ENCODE measurements at places on chromosomes 2 and 18.
A peak's percentile ranks its signal among the peaks of the same experiment; 100 is the strongest.

DNA sequence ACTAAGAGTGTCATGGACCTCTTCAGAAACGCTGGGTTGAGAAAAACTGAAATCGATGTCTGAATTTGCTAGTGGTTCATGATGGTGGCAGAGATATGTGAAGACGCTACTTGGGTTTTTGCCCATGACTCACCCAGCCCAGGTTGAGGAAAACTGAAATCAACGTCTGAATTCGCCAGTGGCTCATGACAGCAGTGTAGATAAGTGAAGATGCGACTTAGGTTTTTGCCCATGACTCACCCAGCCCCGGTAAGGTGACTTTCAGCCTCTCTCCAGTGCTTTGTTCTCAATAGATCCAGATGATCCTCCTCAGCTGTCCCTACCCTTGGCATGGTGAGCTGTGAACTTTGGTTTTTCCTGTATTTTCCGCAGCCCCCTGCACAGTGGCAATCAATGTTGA lies 105.3 kb upstream of the SIX3 start:
- DNase-seq: no peak

DNA sequence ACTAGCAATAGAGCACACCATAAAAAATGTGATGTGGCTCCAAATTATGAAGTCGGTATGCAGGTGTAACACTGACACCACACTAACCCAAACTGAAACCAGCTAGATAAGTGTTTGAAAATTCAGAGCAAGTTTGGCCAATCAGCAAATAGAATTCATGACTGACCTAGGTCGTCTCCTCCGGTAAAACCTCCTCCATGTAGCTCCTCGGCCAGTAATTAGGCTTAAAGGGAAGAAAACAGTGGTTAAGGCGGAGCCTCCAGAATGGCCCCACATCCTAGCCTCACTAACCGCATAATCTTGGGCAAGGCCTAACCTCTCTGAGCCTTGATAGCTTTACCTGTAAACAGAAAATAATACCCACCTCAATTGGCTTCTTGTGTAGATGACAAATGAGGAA lies 30.1 kb downstream of the C1D start:
- no peak for DNase-seq

- no peak for DNase-seq
These were observed 150.0 kb upstream of the ALKAL2 start for GRCh38 chr2:437756-438393.

- DNase-seq: no peak
These were observed 34.8 kb upstream of the SPATA3 start for GRCh38 chr2:230961091-230961491.

DNA sequence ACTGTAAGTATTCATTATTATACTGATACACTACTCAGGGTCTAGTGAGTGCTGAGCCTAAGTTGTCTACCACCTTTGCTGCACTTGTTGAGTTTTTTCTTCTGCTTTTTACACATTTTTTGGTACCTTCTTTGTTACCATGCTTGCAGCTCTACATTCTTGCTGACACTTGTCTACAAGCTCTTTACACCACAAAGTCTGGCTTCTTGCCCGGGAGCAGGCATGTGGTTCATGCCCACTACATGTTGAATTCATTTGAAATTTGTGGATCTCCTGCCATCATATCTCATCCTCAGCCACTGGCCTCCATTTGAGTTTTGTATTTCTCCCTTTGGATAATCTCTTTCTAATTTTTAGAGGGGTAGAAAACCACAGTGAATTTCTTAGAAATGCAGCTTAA lies 29.9 kb downstream of the IL18R1 start:
- DNase-seq: no peak

DNA sequence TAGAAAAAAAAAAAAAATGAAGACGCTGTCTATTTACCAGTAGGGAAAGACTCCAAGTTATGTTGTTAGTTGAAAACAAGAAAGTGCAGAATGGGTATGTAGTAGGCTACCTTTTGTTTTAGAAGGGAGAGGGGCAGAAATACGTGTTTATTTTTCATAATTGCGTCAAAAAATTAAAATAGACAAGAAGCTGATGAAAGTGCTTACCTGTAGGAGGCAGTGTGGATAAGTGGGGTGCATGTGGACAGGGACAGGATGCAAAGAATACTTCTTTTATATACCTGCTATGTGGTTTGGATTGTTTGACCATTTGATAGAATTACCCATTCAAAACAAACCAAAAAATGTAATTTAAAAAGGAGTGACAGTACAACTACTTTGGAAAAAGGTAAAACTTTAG lies 3.0 kb upstream of the GCG start:
- no peak for DNase-seq

GRCh38 chr2:156329031-156329926 lies 3.2 kb downstream of the NR4A2 start:
- DNase-seq: no peak

DNA sequence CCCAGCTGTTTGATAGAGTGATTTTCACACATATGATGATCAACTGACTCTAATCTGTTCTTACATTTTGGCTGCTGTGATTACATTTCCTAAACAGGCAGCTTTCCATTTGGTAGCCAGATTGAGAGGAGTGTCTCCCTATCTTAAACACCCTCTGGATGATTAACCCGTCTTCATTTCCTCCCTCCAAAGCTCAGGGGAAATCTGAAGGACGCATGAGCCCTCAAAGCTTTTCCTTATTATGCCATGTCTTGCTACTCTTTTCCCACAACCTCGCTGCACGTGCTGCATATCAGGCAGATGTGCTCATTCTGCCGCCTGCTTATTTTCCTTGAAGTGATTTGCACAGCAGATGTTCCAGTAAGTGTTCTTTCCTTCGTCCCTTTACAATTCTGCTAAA lies 837.4 kb downstream of the LRRTM4 start:
- DNase-seq: no peak

DNA sequence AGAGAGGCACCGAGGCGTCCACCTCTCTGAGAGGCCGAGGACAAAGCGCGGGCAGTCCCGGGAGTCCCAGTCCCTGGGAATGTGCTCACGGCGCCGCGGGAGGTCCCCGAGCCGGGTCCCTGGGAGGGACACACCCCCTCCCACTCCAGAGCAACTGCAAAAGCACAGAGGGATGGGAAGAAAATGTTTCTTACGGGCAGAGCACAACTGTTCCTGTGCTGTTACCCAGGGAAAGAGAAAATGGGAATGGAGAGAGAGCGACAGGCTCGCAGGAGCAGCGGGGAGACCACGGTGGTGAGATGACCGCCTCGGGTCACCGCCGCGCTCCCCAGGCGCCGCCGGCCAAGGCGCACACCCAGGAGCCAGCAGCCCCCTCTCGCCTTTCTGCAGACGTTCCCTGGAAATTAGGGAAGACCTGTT lies 1.2 kb upstream of the BCL11A start:
- DNase-seq: no peak

- no peak for DNase-seq
These were observed 25.8 kb downstream of the DNAJC27 start for GRCh38 chr2:24945907-24946306.

GRCh38 chr2:101630224-101630949 lies 67.1 kb upstream of the MAP4K4 start:
- no peak for DNase-seq

- no peak for DNase-seq
These were observed 1.2 kb downstream of the PLEKHM3 start for GRCh38 chr2:208024091-208024490.

DNA sequence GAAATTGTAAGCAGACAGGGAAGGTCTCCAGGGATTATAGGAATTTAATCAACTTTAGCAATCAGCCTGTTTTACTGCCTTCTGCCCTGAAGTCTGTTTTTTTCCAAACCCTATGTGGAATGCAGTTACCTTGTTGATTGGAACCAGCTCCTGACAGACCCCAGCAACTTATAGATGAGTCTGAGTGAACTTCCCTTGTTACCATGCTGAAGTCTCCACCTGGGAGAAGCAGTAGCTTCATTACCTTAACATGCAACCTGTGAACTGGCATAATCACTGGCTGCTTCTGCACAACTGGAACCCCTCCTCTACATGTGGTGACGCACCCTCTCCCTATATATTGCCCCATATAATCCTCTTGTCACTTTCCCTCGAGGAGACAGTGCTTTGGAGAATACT lies 226.3 kb upstream of the SPOPL start:
- no peak for DNase-seq

GRCh38 chr2:119218478-119219064 lies 5.1 kb upstream of the STEAP3 start:
- DNase-seq: no peak

- no peak for DNase-seq
These were observed 306.0 kb upstream of the RAB12 start for GRCh38 chr18:8303151-8303755.

- no peak for DNase-seq
These were observed 3.8 kb upstream of the ARID5A start for GRCh38 chr2:96532641-96533291.

- DNase-seq: no peak
These were observed 96.8 kb downstream of the VSNL1 start for GRCh38 chr2:17637131-17637906.

DNA sequence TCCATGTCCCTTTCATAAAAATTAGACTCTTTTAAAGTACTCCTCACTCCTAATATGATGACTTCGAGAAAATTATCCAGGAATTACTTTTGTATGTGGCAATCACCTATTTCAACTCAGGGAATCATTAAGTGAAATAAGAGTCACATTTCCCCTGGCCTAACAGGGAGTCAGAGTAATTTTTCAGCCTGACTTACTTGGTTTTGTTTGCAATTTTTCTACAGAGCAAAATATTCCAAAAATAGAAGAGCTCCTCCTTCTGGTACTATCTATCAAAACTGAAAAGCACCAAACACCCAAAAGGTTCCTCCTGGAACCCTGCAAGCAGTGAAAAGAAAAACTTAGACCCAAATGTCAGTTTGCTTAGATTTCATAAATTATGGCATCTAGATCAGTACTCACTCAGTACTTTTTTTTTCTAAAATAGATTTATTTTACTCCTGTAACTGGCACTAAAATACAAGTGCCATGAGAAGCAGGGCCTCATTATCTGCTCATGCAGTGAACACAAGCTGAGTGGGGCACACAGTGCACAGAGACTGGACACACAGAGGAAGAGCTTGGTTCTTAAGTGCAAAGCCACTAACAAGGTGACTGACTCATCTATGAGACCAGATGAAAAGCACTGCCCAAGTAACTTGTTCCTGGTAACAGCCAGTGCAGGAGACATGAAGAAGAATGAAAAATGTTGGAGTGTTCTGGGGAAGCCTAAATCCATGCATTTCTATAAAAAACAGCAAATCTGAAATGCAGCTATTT lies 28.7 kb downstream of the ACAA2 start:
- DNase-seq: no peak

DNA sequence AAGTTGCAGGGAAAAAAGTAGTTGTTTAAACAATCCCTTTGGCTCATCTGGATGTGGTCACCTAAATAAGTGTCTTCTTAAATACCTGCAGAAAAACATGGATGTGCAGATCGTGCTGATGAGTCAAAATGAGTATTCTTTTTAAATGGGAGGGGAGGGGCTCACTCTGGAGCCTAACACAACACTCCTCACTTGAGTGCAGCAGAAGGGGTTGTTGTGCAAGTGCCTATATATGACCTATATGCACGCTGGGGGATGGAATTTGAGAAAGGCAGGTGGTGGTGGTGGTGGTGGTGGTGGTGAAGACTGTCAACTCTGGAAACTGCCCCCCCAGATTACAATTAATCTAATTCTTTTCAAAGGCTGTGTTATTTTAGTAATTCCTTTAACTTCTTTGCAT lies 77.9 kb upstream of the FAM124B start:
- no peak for DNase-seq

- peak; percentile 9 for DNase-seq
These were observed 44.0 kb downstream of the PDCL3 start for GRCh38 chr2:100606726-100607343.

Measured in stimulated activated CD4-positive, alpha-beta T cell treated with anti-CD3 and anti-CD28 coated beads, TNF-alpha, amount 100 ng/mL, for 24 hours (primary cell).